ENCODE measurements at places on chromosomes 12 and 14. TPM values are rescaled to one million over a fixed set of nuclear protein-coding genes. Genes with fewer than 3 reads are reported as not detected.

Gene GPR68
- 10.6 TPM for total RNA-seq

Gene SLC6A12
- total RNA-seq, result not detected

Gene GLI1
- 0.63 TPM for total RNA-seq

Gene WSB2
- total RNA-seq, result 134 TPM

Gene FIGNL2
- total RNA-seq, result 0.32 TPM

Gene AHNAK2
- 58.0 TPM for total RNA-seq

Gene AQP5
- not detected for total RNA-seq

Gene CKAP4
- 210 TPM for total RNA-seq

Gene TMEM179
- not detected for total RNA-seq

Gene LARP4
- 17.4 TPM for total RNA-seq

Gene CLEC7A
- not detected for total RNA-seq

Gene DEGS2
- not detected for total RNA-seq

Gene KRT83
- not detected for total RNA-seq

Gene TDG
- total RNA-seq, result 24.0 TPM

Gene ZNF664
- 36.3 TPM for total RNA-seq

Gene GZMB
- total RNA-seq, result not detected

Gene GALNT8
- total RNA-seq, result not detected

Gene PLEKHH1
- total RNA-seq, result not detected

Gene NOS1
- not detected for total RNA-seq

Gene SCAF11
- 68.0 TPM for total RNA-seq
